ENCODE measurements at places on chromosomes 6 and 20. TPM values are rescaled to one million over a fixed set of nuclear protein-coding genes. Genes with fewer than 3 reads are reported as not detected.

The AHCY gene
- total RNA-seq = 71.2 TPM

The SIRPB2 gene
- 3.1 TPM for total RNA-seq

The PRICKLE4 gene
- total RNA-seq = 4.0 TPM

The MGME1 gene
- 14.2 TPM for total RNA-seq

The C20orf173 gene
- not detected for total RNA-seq

The FKBP1C gene
- total RNA-seq = 0.40 TPM

The TFAP2D gene
- total RNA-seq = not detected

The GNMT gene
- total RNA-seq = 2.3 TPM

DNA sequence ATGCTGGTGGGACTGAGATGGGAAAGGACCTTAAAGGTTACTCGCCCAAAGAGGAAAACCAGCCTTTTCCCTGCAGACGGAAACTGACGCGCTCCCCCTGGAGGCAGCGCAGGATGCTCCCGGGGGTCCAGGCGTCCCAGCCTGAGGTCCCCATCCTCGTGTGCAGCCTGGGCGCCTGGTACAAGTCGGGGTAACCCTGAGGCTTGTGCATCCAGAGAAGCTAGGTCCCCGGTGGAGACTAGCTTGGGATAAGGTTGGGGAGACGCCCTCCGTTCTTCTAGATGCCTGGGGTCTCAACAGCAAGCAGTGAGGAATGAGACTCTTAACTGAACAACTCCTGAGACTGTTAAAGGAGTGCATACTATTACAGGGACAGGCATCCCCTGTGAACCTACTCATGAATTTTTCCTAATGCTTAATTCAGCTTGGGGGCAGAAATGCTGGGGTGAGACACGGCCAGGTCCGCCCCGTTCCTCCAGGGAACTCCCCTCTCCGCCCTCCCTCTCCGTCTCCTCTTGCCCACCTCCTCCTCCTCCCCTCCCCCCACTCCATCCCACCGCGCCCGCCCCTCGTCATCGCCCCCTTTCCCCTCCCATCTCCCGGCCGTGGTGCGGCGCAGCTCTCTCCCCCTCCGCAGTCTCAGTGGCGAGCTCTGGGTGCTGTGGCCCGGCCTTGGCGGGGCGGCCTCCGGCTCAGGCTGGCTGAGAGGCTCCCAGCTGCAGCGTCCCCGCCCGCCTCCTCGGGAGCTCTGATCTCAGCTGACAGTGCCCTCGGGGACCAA is at the start of gene PRSS35:
Gene PRSS35, plus strand, starts transcription at position 634 of the 781 bp plus-strand sequence. CDS start 10,908 bp downstream, outside the sequence.
- peak; percentile 71 for DNase-seq

- DNase-seq = no peak
Measured at GRCh38 chr20:63854069-63854765, 7.1 kb upstream of the ABHD16B start.

DNA sequence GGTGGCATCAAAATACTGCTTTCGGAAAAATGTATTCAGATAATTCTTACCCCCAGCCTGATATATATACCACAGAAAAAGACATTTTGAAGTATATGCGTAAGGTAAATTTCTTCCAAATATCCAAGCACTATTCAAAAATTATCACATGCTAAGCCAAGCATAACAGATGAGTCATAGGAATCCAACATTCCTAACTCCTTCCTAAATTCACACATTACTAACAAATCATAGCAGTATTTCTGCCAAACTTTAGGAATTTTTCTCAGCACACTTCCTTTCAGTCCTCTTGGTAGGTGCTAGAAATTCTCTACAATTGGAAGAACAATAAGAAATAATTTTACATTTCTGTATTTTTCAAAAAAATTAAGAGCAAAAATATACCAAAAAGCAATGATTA is 417.5 kb downstream of the EYS start:
- DNase-seq = no peak

DNA sequence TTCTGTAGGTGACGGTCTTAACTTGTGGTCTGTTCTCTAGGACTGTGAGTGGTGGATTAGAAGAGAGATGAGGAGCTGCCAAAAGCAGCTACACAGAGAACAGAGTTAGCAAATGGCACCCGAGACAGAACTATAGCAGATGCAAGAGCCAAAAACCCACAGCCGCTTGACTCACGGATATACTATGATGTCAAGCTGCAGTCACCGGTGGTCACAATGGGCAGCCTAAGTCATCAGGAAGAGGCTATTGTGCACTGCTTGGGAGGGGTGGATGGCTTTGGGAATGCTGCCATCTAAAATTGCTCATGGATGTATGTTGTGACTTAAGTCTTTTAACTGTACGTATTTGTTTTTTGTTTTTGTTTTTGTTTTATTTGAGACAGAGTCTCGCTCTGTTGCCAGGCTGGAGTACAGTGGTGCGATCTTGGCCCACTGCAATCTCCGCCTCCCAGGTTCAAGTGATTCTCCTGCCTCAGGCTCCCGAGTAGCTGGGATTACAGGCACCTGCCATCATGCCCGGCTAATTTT is at the start of gene GTSF1L:
Gene GTSF1L, minus strand, starts transcription at position 192 of the 528 bp plus-strand sequence. CDS start 308 bp downstream, outside the sequence.
- no peak for DNase-seq

GRCh38 chr6:25369036-25369432 is 89.9 kb downstream of the CARMIL1 start:
- DNase-seq = no peak

GRCh38 chr6:52787917-52788316 is 15.7 kb downstream of the GSTA1 start:
- DNase-seq = no peak

GRCh38 chr20:46209930-46210671 is 92.0 kb downstream of the CD40 start:
- DNase-seq = no peak

DNA sequence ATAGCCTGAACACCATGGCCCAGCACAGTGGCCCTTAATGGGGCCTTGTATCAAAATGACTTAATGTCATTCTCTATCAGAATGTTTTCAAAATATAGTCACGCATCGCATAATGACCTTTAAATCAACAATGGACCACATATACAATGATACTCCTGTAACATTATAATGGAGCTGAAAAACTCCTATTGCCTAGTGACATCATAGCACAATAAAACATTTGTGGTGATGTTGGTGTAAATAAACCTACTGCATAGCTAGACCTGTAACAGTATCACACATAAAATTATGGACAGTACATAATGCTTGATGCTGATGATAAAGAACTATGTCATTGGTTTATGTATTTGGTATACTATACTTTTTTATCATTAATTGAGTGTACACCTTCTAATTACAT is 9.3 kb downstream of the ELOVL5 start:
- DNase-seq = no peak

GRCh38 chr6:153698637-153699036 is 340.4 kb upstream of the OPRM1 start:
- no peak for DNase-seq

DNA sequence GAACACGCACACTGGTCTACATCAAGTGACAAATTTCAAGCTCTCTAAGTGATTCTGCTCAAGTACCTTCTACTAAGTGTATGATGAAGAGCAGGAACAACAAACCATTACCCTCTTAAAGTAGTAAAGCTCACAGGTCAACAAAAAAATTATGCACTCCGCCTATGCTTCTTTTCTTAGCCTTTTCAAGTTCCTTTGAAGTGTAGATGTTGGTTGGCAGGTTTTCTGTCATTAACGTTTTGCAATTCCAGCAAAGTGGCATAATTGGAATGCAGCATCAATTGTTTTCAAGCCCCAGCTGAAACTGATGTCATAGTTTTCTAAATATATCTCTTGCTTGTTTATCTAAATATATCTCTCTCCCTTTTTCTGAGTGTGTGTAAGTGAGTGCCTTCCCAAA is 396.9 kb upstream of the EYS start:
- no peak for DNase-seq

- no peak for DNase-seq
Measured at GRCh38 chr20:24662752-24663365, 193.4 kb downstream of the SYNDIG1 start.

- DNase-seq = no peak
Measured at GRCh38 chr6:159220093-159220492, 50.9 kb downstream of the FNDC1 start.

DNA sequence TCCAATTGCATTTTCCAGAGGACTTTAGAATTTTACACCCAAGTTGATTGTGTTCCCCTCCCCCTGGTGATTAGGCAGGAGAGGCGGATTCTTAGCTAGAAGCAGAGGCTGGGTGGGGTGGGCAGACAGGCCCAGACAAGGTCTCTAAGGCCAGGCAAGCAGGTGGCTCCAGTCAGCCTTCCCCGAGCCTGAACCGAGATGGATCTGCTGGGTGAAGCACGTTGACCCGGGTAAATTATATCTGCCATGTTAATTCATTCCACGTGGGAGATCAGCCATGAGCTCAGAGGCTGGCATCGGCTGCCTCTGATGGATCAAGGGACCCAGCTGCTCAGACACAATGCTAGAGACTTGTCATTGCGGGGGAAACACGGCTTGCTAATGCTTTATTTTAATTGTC is 159.5 kb upstream of the MAFB start:
- DNase-seq = no peak

DNA sequence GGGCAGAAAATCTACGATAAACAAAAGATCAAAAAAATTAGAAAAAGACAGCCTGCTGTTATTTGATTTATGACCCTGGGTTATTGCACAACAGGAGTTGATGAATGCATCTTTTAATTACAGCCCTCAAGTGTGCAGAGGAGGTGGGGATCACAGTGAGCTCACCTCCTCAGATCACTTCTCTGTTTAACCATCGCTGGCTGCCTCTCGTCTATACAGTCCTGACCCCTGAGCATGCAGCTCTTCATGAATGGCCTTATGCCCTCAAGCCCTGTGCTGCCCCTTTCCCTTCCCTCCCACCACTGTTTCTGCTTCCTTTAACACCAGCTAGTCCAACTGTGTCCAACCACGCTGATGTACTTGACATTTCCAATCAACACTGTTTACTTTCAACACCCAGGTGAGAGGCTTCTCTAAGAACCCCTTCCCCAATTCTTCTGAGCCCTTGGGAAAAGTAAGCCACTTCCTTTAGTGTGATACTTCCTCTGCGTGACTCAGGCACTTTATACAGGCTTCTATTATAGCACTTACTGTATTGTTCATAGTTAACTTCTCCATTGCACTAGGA is 60.6 kb upstream of the RIPOR2 start:
- no peak for DNase-seq

DNA sequence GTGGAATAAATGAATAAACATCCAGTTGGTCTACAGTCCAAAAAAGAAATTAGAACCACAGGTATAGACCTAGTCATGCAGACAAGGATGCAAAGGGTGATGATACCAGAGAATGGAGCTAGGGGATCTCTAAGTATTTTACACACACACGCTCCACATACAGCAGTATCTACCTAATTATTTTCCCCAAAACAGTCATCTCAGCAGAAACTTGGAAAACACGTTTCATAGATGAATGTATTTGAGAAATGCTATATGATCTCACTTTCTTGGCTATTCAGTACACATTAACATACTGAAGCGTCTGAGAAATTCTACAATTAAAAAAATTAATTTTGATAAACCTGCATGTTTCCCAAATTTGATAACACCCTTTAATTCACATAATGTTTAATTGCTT is 155.3 kb downstream of the MTFR2 start:
- DNase-seq = no peak

DNA sequence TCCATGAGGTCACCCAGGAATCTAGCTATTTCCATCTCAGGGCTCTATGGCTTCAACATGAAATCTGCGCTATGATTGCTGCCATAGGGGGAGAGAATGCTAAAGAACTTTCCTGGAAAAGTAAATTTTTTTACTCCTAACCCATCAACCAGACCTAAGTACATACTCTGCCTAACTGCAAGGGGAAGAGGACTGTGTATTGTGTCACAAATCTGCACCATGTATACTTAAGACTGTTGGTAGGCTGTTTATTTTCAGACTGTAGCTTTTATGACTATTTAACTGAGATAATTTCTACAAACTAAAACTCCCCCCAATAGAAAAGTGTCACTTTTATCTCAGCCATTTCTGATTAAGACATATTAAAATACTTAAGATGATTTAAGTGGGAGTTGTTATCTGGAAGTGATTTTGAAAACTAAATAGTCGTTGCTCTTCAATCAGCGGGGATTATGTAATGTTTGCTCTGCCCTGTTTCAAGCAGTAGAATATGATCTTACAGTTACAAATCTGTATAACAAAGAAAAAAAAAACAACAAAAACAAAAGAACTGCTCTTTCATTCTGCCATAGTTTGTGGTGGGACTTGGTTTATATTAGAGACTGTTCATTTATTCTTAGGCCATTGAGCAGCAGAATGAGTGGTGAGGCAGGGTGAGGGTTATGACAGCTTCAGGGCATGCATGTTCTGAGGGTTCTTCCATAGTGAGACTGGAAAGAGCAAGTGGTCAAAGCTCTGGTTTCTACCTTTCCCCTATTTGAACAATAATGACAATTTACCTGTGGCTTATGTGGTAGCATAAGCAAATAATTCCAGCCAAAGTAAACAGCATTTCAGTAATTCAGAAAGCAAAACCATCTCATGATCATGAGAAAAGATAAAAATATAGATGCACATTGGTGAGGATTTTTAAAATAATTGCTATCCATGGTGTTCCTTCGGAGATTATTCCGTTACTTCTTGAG is 126.3 kb upstream of the CEP162 start:
- no peak for DNase-seq

DNA sequence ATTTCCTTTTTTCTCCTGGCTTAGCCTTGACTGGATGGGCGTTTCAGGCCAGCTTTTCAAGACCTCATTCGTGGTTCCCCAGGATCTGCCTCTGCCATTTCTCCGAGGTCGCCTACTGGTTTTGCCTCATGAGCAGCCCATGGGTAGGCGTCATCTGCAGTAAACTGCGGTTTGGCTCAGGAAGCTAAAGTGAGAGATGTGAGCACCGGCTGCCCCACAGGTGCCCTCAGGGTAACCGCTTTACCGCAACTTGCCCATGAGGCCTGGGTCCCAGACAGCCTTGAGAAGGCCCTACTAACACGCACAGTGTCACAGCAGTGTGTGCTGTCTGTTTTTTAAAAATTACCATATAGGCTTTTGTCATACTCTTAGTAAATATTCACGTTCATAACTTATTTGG is 53.4 kb upstream of the TBXT start:
- no peak for DNase-seq

GRCh38 chr6:42771741-42772100 is 10.1 kb upstream of the BICRAL start:
- DNase-seq = no peak

GRCh38 chr6:167979436-167980139 is 17.9 kb upstream of the KIF25 start:
- no peak for DNase-seq

DNA sequence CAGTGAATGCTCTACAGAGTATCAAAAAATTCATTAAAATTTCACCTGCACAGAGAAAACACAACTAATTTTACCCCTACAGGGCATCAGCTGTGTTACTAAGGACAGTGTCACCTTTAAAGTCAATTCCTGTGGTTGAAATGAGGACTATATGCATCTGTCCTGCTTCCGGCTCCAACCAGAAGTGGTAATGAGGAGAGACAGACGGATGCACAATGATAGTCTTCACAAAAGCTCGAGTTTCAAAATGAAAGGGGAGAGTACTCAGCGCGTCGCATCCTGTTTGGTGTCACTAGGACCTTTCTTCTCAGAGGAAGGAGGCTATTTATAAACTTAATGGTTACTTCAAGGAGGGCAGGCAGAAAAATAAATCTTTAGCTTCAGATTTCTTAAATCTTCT is 86.5 kb downstream of the LYRM4 start:
- DNase-seq = no peak

Data from Right ventricle myocardium superior (tissue), 1 donor.